ENCODE measurements at places on chromosomes 11 and 22.

GRCh38 chr11:128451652-128452470 is 135.5 kb downstream of the ETS1 start:
- DNase-seq, result no peak

DNA sequence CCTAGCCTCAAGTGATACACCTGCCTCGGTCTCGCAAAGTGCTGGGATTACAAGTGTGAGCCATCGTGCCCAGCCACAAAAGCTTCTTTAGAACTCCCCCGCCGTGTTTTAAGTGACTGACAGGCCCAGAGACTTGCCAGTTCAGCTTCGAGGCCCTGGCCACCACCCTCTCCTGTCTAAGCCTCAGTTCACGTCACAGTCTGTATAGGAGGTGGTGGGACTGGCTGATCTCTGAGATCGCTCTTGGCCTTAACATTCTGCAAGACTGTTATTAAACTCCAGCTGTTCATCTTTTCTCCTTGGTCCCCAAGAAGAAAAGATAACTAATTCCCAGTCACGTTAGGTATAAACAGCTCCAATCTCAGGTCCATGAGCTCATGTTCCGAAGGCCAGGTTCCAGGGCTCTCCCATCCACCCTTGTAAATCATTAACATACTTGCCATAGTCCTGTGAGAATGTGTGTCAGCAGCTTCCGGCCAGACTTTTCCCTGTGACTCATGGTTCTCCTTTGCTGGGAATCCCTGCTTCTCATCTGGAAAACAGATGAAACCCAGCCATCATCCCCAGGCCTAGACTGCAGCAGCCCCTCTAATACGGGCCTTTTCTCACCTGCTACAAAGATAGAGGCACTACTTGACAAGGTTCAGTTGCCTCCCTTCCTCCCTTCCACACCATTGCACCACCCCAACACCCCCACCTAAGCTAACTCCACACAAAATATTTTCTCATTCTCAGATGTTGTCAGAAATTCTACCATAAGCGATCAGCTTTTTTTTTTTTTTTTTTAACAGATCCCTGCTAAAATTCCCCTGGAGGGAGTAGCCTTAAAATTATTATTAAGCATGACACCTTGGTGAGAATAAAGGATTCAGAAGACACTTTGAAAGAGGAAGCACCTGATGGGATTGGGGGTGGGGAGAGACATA is 5.6 kb upstream of the KIAA0930 start:
- DNase-seq, result peak; percentile 99

GRCh38 chr11:117839380-117839881 is 14.9 kb upstream of the FXYD2 start:
- DNase-seq, result no peak

DNA sequence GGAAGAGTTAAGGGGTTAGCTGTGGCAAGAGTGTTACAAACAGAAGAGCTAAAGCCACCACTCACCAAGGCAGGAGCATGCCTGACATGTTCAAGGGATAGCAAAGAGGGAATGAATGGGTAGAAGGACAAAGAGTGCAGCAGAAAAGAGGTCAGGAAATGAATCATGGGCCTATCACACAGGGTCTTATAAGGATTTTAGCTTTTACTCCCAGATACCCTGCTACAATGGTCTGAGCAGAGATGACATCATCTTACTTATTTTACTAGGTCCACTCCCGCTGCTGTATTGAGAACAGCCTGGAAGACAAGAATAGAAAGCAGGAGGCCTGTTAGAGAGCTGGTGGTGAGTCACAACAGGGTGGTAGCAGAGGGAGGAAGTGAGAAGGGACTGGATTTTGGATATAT is 9.8 kb downstream of the TRAF6 start:
- DNase-seq, result no peak

- DNase-seq, result no peak
These were observed 29.1 kb downstream of the MAP6 start for GRCh38 chr11:75639762-75640181.

GRCh38 chr22:19492504-19493174 is 12.9 kb downstream of the CDC45 start:
- DNase-seq, result no peak

DNA sequence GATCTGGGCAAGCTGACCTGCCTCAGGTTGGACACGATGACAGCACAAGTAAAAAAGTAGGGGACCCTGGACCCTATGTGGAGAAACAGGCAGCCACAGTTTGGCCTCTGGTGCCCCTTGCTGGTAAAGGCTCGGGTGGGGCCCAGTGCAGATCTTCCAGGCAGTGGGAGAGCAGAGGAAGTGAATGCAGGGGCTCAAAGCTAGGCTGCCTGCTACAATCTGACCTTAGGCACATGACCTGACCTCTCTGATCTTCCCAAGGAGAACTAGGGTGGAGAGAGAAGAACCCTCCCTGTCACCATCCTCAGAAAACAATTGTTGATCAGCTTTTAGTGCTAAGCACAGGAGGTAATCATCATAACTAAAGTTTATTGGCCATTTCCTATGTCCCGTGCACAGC is 76.5 kb downstream of the PDE2A start:
- DNase-seq, result no peak

GRCh38 chr11:114499756-114500155 is 59.9 kb downstream of the NXPE1 start:
- DNase-seq, result no peak

DNA sequence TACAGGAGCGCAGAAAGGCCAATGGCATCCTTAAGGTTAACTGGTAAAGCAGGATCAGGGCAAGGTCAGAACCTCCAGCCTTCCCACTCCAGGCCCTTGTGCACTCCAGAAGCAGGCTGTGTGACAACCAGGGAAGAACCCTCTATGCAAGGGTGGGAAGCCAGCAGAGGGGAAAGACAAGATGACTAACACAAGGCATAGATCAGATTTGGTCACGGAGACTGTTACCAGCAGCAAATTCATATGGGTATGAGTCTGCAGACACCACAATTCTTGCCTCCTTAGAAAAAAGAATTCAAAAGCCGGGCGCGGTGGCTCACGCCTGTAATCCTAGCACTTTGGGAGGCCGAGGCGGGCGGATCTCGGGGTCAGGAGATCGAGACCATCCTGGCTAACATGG is 39.8 kb upstream of the MTNR1B start:
- no peak for DNase-seq

DNA sequence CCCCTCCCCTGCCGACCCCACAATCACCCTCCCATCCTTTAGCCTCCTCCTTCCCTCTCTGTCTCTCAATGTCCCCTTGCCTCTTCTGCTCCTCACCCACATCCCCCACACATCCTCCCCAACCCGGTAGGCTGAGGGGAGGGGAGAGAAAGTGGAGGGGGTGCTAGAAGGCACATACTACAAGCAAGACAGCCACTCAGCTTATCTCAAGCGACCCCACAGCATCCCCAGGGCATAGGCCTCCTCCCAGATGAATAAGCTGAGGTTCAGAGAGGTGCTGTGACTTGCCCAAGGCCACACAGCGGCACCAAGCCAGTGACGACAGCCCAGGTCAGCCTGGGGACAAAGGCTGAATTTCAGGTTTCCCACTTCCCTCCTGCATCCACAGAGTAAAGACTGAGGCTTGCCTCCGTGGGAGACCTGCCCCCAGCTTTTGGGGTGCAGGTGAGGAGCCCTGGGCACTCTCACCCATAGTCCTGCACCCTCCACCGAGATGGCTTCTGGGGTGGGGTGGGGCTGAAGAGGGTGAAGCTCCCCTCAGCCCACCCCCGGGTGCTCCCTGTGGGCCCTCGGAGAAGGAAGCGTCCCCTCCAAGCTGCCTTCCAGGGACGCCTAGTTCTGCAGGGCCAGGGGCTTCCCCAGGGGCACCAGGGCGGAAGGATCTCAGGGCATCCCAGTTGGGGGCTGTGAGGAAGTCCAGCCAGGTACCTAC is 511 bp downstream of the RAC2 start:
- DNase-seq, result no peak

GRCh38 chr11:68872216-68873003 is 30.7 kb upstream of the CPT1A start:
- no peak for DNase-seq

DNA sequence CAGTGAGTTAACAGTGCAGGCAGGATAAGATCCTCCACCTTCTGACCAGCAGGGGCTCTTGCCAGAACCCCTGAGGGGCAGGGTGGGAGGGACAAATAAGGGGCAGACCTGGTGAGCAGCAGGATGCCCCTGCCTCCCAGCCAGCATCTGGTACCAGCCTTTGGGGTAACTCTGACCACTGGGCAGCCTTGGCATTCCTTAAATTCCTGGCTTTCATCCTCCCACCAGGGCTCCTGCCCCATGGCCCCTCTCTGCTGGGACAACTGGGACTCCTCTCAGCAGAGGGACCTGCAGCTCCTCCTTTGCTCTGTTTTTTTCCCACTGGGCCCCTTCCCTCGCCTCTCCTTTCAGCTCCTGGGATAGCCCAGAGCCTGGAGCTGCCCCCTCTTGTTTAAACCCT is 98.0 kb upstream of the CD82 start:
- no peak for DNase-seq

- no peak for DNase-seq
These were observed 7.0 kb upstream of the CABP2 start for GRCh38 chr11:67530282-67530592.

- no peak for DNase-seq
These were observed 107.7 kb upstream of the CLMP start for GRCh38 chr11:123302751-123303195.

GRCh38 chr22:42068291-42068690 is 2.3 kb downstream of the NAGA start:
- DNase-seq, result no peak

DNA sequence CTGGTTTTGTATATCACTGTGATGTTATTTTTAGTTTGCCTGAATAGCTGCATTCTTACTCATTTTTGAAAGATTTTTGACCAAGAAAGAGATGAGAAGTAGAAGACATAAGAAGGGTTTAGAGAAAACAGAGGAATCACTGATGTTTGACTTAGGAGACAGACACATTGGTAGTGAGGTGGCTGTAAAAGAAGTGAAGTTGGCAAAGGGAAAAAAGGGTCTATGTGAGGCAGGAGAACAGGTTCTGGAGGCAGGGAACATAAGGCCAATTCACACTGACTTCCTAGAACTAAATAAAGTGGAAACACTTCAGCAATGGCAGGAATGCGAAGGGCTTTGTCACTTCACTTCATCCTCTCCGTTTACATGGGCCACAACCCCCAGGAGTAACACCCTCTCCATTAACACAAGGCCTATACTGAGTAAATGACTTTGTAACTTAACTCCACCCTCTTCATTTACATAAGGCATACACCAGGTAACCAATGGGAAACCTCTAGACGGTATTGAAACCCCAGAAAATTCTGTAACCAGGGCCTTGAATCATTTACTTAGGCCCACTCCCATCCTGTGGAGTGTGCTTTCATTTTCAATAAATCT is 36.5 kb downstream of the CTSC start:
- no peak for DNase-seq

GRCh38 chr22:22386602-22387385 is 121.7 kb downstream of the ZNF280B start:
- DNase-seq, result no peak

DNA sequence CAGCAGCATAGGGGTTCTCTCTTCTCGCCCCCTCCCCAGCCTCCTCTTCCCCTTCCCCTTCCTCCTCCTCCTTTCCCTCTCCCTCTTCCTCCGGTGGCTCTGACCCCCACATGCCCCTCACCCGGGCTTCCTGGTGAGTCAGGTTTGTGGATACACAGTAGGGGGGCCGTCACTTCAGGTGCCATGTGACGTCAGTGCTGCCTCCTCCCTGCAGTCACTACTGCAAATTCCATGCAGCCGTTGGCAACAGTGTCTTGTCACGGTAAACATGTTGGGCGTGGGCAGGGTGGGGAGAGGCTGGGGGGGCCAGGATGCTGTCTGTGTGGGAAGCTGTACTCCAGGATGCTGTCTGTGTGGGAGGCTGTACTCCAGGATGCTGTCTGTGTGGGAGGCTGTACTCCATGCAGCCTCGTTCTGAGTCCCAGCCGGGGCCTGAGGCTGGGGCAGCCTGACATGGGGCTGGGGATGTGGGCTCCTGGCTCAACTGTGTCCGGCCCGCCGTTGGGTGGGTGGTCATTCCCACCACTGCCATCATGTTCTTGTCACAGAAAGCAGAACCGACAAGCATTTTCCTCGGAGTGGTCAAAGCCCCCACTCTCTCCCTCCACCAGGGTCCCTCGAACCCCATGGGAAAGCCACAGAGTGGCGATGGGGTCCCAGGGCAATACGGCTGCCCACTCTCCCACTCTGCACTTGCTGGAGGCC is 2.4 kb upstream of the MUC2 start:
- DNase-seq, result no peak

DNA sequence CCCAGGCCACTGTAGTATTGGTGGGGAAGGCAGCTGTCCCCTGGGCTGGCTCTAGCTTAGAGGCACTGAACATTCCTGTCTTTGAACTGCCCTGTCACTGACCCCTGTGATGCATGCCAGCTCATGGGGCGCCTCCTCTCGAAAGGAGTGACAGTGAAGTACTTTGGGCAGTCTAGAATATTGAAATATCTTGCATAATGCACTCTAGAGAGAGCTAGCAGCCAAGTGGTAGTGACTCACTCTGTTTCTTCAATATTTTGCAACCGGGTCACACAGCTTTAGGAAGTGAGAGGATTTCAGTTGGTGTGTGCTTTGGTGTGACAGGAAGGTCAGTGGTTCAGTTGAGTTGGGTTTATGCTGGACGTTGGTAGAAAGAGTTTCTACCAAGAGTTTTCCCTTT is 35.5 kb upstream of the ST14 start:
- DNase-seq, result peak; percentile 79

GRCh38 chr11:31422703-31423102 is 53.0 kb downstream of the DNAJC24 start:
- DNase-seq, result no peak

DNA sequence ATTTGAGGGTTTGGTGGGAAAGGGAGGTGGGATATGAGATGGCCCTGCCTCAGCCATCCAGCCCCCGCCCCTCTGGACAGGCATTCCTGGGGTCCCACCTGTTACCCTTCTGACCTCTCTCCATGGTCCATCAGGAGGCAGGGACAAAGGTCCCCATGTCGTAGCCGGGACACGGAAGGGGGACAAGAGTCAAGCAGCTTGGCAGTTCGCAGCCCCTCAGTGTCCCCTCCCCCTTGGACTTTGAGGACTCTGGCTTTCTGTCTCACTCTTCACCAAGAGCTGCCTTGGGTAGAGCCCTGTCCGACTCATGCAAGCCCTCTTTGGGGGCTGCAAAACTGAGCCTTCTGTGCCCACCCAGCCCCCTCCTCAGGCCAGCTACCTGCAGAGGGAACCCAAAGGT is 30.2 kb downstream of the TRIM29 start:
- no peak for DNase-seq

GRCh38 chr11:24754406-24754805 is 257.6 kb downstream of the LUZP2 start:
- DNase-seq, result no peak

DNA sequence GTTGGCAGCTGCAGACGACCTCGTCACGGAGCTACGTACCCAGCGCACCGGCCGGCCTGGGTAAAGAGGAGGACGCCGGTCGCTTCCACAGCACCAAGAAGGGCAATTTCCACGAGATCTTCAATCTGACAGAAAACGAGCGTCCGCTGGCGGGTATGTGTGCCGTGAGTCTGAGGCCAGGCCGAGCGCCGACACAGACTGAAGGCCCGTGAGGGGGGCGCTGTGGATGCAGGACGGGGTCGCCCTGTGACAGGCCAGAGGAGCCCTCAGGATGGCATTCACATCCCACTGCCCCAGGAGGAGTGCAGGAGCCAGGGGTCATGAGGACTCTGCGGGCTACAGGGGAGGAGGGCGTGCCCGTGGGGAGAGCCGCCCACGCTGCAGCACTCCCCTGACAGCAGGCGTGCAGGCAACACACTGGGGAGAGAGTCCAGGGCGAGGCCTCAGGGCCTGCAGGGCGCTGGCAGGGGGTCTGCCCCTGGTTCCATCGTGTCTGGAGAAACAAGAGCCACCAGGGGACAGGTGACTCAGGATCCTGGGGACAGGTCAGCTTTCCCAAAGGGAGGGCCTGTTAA is 53.6 kb downstream of the GRAMD4 start:
- no peak for DNase-seq
